G401 (cell line): ENCODE measurements at places on chromosomes 1 and 21. TPM values are rescaled to one million over a fixed set of nuclear protein-coding genes. Genes with fewer than 3 reads are reported as not detected.

The S100A8 gene
- total RNA-seq, result not detected in 2 replicates

The HIVEP3 gene
- total RNA-seq, result not detected in 2 replicates

The CASZ1 gene
- 2.2 and 7.4 TPM in 2 replicates for total RNA-seq

The MX2 gene
- not detected in 2 replicates for total RNA-seq

The TFF2 gene
- total RNA-seq, result not detected in 2 replicates
